ENCODE measurements at places on chromosomes 7 and 10. TPM values are rescaled to one million over a fixed set of nuclear protein-coding genes. Genes with fewer than 3 reads are reported as not detected.

Gene SPDYE11
- total RNA-seq = 0.13 TPM

Gene ASZ1
- not detected for total RNA-seq

Gene CPVL
- total RNA-seq = 21.8 TPM

Gene NPTX2
- 0.44 TPM for total RNA-seq

DNA sequence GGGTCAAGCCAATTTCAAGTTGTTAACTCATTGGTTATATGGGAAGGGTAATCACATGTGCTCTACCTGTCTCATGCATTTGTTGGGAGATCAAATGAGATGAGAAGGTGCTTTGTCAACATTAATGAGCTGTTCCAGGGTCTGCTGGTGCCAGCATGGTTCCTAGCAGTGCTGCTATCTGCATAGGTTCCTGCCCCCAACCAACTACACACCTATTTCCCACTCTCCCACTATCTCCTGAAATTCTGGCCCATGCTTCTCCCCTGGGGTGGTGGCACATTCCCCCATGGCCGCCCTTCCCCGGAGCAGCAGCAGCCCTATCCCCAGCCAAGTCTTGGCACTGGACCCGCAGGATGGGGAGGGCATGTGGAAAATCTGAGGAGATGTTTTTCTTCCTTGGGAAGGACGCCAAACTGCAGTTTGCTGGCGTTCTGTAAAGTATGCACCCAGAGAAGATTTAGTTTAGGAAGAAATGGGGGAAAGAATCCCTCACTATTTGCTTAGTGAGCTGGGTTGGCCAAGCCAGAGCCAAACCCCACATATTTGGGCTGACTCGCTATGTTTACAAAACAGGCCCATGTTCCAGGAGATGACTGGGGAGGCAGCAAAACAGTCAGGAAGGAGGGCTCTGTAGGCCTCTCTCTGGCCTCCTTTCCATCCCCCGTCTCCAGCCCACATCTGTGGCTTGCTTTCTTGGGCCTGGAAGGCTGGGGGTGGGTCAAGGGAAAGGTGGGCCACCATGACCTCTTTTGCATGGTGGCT lies 42.5 kb downstream of the PPP1R3C start:
- no peaks in the 10 kb centered on the region for H3K27me3 ChIP-seq
- H3K4me1 ChIP-seq = no peaks in the 10 kb centered on the region

GRCh38 chr7:41708581-41709358 lies 5.9 kb upstream of the INHBA start:
- no peaks in the 10 kb centered on the region for H3K36me3 ChIP-seq
- DNase-seq = no peak

GRCh38 chr7:25823571-25823970 lies 328.4 kb upstream of the NFE2L3 start:
- no peak overlapping the region for H3K27ac ChIP-seq
- no peaks in the 10 kb centered on the region for H3K4me1 ChIP-seq
- H3K4me3 ChIP-seq = no peak overlapping the region
- no peaks in the 10 kb centered on the region for H3K27me3 ChIP-seq
- DNase-seq = no peak
- no peaks in the 10 kb centered on the region for H3K36me3 ChIP-seq

DNA sequence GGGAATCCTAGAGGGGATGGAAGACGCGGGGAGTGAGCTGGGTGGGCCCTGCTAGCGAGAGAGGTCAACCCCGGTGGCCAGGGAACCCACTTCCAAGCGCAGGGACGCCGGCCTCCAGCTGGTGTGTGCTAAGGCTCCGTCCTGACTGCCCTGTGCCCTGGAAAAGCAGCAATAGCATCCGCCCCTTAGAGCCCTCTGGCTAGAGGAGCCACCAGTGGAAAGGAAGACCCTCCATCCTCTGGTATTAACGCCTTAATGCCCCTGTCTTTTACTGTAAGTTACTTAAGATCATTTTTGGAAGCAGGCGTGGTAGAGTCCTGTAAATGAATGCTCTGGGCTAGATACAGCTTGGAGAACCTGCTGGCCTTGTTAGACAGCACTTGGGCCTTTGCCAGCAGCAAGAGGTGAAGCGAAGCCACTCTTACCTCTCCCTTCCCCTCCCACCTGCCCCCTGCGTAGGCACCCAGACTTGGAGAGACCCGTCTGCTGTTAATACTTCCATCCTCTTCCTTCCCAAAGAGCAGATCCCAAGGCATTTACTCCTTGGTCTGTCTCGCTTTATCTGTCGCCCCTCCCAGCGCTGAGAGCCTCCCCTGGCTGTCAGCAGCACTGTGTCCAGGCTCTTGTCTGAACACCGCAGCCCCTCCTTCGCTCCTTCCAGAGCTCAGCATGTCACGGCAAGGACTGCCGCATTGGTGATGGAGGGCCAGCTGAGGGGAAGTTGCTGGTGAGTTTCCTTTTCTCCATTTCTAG lies 4.6 kb downstream of the REPIN1 start:
- H3K36me3 ChIP-seq = peaks cover 34% of the 10 kb centered on the region
- H3K27me3 ChIP-seq = peaks cover 25% of the 10 kb centered on the region
- H3K4me3 ChIP-seq = peak overlapping the region; percentile 69
- DNase-seq = no peak
- no peak overlapping the region for H3K27ac ChIP-seq

DNA sequence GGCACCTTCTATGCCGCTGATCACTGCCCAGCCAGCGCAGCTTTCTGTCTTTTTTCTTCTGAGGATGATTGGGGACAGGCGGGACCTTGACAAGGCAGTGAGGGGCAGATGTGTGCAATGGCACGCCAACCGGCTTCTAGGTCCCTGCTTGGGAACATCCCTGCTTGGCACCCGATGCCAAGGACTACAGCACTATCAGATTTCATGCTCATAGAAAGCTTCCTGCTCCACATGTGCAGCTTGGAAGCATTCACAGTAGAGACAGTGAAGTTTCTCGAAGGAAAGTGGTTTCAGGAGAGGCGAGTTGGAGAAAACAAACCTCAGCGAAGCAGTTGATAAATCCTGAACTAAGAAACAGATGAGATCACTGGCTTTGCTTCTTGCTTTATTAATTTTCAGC lies 267.5 kb upstream of the HABP2 start:
- no peak overlapping the region for H3K4me3 ChIP-seq
- H3K4me1 ChIP-seq = no peaks in the 10 kb centered on the region
- DNase-seq = no peak
- no peak overlapping the region for H3K27ac ChIP-seq
- no peaks in the 10 kb centered on the region for H3K36me3 ChIP-seq
- peaks cover 1% of the 10 kb centered on the region for H3K27me3 ChIP-seq

DNA sequence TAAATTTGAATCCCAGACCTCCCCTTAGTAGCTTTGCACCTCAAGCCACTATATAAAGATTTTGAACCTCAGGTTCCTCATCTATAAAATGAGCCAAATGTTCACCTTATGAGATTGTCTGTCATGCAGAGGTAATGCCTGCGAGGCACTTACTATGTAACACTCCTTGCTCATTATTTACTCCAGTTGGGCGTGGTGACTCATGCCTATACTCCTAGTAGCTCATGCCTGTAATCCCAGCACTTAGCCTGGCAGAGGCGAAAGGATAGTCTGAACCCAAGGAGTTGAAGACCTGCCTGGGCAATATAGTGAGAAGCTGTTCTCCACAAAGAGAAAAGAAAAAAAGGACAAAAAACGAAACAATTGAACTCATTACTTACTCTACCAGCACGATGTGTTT lies 82.2 kb downstream of the MDFIC start:
- no peaks in the 10 kb centered on the region for H3K36me3 ChIP-seq
- H3K4me1 ChIP-seq = peaks cover 11% of the 10 kb centered on the region
- no peaks in the 10 kb centered on the region for H3K27me3 ChIP-seq
- no peak overlapping the region for H3K27ac ChIP-seq
- no peak for DNase-seq

Data from endothelial cell (in vitro differentiated cells).